ENCODE measurements at places on chromosomes 7 and 10.

GRCh38 chr10:47383261-47384147 is 589 bp downstream of the ZNF488 start:
- DNase-seq, result no peak

DNA sequence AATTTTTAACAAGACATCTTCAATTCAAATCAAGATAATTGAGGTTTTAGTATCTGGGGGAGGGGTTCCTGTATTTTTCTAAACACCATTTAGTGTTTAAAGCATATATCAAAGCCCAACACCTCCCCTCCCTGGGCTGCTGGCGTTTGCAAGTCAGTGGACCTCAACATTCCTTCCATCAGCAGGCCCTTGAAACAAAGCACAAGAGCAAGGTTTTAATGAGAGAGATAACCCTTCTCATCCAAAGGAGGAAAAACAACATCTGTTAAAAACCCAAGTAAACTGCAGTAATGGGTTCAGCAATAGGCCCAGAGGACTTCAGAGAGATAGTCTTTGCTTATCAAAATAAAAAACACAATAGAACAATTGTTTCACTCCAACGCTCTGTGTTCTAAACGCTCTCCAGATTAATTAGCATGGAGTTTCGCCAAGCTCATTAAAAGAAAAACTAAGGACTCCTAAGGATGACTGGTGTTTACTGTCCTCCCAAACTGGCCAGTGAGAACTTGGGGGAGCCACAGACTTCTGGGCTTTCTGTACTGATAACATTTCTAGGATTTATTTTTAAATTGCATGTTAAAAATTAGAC is 2.5 kb downstream of the JCAD start:
- DNase-seq, result no peak

DNA sequence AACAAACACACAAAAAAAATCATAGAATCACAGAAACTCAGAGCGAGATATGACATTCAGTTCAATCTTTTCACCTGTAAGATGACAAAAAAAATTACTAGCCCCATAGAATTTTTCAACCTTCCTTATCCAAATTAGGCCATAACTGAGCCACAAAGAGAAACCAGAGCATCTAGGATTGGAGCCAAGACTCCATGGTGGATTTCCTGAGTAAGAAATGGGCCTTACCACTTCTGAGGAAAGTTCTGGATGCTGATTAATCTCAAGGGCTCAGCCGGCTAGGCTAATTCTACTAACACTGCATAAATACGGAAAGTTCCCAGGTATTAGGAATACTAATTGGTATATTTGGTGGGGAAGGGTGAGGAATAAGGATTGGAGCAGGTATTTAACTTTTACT is 16.8 kb downstream of the LIPM start:
- DNase-seq, result no peak

GRCh38 chr7:81111358-81111757 is 192.5 kb upstream of the SEMA3C start:
- no peak for DNase-seq

DNA sequence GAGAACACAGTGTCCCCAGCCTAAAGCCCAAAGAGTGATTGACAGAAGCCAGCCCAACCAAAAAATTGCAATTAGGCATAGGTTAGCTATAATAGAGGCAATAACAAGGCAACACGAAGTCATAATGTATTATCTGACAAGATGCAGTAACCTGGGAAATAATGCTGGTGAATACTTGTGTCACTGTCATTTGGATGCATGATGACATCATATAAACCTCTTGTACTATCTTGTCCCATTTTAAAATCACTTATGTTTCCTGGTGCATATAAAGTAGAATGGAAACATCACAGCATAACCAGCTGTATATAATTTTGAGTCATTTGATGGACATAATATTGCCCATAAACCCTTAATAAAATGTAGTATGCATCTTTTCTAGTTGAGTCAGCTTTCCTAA is 1138.3 kb upstream of the LRRTM3 start:
- no peak for DNase-seq

- DNase-seq, result no peak
These were observed 18.0 kb downstream of the RNLS start for GRCh38 chr10:88565072-88565471.

GRCh38 chr7:87057210-87057609 is 2.2 kb downstream of the ELAPOR2 start:
- no peak for DNase-seq

DNA sequence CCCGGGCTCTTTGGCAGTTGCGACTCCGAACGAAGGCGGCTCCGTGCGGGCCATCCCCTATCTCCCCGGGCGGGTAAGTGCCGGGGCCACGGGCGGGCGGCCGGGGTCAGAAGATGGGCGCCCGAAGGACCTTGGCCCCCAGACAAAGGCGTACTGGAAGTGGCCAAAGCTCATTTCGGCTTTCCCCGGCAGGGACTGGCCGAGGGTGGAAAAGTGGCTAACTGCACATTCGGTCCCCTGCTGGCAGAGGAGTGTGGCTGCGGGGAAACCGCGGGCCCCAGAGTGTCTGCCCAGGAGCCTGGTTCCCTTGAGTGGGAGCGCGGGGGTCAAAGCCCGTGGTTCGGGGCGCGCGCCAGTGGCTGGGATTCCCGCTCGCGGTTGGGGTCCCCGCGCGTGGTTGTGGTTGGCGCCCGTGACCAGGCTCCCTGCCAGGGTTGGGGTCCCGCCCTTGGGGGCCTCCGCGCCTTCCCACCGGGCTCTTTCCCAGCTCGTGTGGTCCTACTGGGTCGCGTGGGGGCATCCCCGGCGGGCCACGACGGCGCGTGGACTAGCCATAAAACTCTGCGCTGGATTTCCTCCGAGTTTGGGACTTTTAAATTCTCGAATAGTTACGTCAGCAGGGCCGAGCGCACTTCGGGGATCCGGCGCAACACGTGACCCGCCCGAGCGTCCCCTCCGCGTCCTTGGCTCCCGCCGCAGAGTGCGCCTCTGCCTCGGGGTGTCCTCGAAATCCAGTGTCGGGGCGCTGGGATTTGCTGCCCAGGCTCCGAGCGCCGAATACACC is 124.4 kb downstream of the TACC2 start:
- no peak for DNase-seq

GRCh38 chr10:103881416-103882284 is 26.3 kb upstream of the SH3PXD2A start:
- no peak for DNase-seq

DNA sequence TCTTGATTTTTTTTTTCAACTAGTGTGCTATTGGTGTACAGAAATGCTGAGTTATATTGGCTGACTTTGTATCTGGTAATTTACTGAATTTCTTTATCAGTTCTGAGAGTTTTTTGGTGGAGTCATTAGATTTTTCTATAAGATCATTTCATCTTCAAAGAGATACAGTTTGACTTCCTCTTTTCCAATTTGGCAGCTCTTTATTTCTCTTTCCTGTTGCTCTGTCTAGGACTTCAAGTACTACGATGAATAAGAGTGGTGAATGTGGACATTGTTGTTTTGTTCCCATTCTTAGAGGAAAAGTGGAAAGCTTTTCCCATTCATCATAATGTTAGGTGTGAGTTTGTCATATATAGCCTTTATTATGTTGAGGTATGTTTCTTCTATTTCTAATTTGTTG is 50.2 kb downstream of the LOXL4 start:
- DNase-seq, result no peak

DNA sequence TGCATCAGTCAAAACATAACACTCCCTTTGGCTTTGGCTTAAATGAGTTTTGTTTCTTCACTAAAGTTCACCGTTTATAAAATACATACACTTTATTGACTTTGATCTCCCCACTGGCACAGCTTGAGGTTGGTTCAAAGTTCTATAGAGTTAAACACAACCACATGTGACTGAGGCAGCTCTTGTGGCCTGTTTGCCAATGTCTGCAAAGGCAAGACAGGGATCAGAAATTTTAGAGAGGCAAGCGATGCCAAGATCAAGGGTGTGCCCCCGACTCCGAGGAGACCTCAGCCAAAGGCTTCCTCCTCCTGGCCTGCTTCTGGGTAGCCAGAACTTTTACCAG is 129.8 kb upstream of the JCAD start:
- DNase-seq, result no peak

GRCh38 chr7:43938892-43939482 is 12.8 kb downstream of the UBE2D4 start:
- DNase-seq, result no peak

- no peak for DNase-seq
These were observed 14.0 kb upstream of the ITGB8 start for GRCh38 chr7:20316706-20317105.

DNA sequence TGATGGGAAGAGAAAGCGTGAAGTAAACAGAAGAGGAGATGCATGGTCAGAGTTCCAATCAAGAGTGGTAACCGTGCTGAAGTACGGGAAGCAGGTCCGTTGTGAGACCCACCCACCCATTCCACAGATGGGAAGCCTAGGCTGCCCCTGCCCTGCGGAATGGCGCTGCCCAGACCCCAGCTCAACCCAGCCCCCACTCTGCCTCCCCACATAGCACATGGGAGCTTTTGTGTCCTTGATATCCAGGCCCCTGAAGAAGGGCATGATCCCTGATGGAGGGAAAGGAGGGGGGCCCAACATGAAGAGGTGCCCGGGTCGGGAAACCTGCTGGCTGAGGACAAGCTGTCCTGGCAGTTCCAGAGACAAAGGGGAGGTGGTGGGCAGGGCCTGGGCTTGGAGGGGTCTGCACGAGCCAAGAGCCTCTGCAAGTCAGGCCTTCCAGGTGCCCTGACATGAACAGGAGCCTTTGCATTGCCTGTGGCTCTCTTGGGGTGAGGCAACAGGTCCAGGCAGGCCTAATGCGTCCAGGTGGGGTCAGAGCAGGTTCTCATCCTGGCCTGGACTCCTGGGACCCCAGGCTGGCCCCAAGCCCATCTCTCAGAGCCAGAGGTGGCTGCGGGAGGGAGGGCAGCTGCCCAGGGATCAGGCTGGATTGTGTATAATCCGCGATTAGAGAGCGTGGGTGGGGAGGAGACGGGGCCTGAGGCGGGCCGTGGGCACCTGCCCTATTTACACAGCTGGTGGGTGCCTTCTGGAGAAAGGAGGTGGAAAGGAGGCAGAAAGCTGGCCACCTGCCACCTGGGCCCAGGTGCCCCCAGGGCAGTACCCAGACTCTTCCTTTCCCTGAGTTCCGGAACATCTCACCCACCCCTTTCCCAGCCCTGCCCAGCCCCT is 23.5 kb downstream of the YKT6 start:
- no peak for DNase-seq

DNA sequence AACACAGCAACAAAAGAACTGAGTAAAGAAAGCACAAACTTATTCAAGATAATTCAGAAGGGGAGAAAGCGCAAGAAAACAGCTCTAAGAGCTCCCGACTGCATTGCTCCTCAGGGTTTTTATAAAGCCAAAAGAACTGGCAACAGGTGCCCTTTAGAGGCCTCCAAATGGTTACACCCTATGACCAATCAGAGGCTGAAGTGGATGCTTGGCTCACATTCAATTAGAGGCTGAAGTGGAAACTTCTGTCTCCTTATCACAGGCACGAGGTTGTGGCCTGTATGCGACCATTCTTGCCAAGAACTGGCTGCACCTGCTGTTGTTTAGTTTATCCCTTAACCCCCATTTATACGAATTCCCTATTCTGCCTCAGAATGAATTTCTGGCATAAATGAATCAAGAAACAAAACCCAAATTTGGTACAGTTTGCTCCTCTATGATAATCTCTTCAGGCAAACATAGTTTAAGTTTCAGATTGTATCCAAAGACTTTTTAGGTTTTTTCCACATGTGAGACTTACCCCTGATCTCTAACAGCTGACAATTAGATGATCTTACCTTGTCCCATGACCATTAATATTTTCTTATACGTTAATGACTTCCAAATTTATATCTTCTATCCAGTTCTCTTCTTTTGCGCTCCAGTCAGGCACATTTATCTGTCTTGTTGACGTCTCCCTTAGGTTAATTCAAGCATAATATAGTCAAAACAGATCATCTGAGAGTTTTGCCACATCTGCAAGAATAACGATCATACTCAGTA is 504.8 kb downstream of the NXPH1 start:
- no peak for DNase-seq

GRCh38 chr10:58918887-58919286 is 257.6 kb upstream of the PHYHIPL start:
- DNase-seq, result no peak

- no peak for DNase-seq
These were observed 257.4 kb downstream of the KCNMA1 start for GRCh38 chr10:77380191-77380590.

GRCh38 chr7:70492625-70493024 is 639.3 kb upstream of the GALNT17 start:
- no peak for DNase-seq

- DNase-seq, result no peak
These were observed 121.9 kb downstream of the INPP5A start for GRCh38 chr10:132659206-132660091.

DNA sequence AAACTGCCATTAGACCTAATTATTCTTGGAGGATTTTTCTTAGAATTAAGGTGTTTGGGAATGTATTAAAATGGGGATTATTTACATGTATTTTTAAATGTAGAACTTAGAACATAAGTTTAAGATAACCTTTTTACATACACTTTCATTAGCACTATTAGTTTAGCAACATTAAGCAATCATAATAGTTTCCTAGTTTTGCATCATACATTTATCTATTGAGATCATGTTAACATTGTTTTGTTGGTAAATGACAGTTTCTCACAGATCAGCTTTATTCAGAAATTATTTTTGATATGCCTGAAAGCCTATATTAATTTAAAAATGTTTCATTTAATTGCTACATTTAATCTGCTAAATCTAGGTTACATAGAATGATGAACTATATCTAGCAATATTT is 189.7 kb upstream of the PPP1R3A start:
- DNase-seq, result no peak

DNA sequence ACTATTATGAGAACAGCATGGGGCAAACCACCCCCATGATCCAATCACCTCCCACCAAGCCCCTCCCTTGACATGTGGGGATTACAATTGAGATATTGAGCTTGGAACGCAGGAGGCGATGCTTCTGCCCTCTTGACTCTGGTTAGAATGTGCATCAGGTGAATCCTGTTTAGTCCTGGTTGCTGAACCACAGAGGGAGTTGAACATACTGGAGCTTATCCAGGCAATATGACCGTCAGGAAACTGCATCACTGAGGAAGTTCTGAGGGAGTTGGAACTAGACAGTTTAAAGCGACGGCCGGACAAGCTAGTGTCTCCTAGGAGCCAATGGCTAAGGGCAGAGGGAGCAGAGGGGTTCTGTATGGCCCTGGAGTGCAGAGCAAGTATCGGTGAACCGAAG is 31.8 kb upstream of the GARS1 start:
- no peak for DNase-seq
